Activated naive CD8-positive, alpha-beta T cell treated with anti-CD3 and anti-CD28 coated beads, Interleukin-2, amount 50 U/mL, for 24 hours (primary cell): ENCODE measurements at places on chromosomes 12 and 14.

- no peaks in the 10 kb centered on the region for H3K4me1 ChIP-seq
- no peaks in the 10 kb centered on the region for H3K27me3 ChIP-seq
- no peak overlapping the region for H3K4me3 ChIP-seq
- H3K27ac ChIP-seq, result no peak overlapping the region
- no peak for DNase-seq
These were observed 73.4 kb downstream of the CAPZA3 start for GRCh38 chr12:18811273-18811672.

DNA sequence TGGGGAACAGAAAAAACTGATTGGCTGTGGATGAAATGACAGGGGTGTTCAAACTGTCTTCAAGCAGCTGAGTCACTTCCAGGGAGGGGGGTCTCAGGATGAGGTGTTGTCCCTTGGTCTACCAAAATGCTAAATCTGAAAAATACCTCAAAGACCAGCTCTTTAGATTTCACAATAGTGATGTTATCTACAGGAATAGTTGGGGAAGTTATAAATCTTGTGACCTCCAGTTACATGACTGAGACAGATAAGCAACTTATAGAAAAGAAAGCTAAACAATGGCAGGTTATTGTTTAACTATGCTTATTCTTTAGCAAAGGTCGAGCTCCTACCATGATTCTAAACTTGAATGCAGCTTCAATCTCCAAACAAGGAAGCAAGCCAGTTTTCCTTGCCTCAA is 125.4 kb downstream of the SYT10 start:
- DNase-seq, result no peak
- H3K27me3 ChIP-seq, result no peaks in the 10 kb centered on the region
- no peaks in the 10 kb centered on the region for H3K36me3 ChIP-seq

GRCh38 chr14:50883827-50884197 is 12.0 kb downstream of the ABHD12B start:
- H3K27me3 ChIP-seq, result peaks cover 43% of the 10 kb centered on the region
- H3K4me3 ChIP-seq, result no peak overlapping the region
- DNase-seq, result no peak

GRCh38 chr12:27285403-27285802 is 41.3 kb downstream of the STK38L start:
- peaks cover 11% of the 10 kb centered on the region for H3K4me1 ChIP-seq
- H3K4me3 ChIP-seq, result no peak overlapping the region
- H3K27me3 ChIP-seq, result no peaks in the 10 kb centered on the region
- no peak overlapping the region for H3K27ac ChIP-seq
- no peaks in the 10 kb centered on the region for H3K36me3 ChIP-seq

DNA sequence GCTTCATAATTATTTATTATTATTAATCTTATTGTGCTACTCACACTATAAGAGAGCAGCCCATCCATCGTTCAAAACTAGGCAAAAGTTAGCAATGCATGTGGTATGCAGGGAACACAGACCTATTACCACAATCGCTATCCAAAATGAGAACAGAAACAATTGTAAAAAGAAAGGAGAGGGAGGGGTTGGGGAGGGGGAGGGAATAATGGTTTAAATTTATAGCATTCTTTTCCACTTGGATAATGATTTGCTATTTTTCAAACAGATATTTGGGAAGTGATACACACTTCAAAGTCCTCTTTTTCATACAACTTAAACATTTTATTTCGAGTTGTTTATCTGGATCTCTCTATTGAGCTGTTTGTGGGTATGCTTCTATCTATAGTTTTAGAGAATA is 248.6 kb upstream of the SOX5 start:
- no peaks in the 10 kb centered on the region for H3K36me3 ChIP-seq
- H3K27ac ChIP-seq, result no peak overlapping the region
- H3K27me3 ChIP-seq, result no peaks in the 10 kb centered on the region
- no peak for DNase-seq

GRCh38 chr12:42828836-42829235 is 239.3 kb upstream of the PRICKLE1 start:
- H3K27ac ChIP-seq, result no peak overlapping the region
- H3K4me3 ChIP-seq, result no peak overlapping the region
- no peaks in the 10 kb centered on the region for H3K36me3 ChIP-seq
- H3K4me1 ChIP-seq, result no peaks in the 10 kb centered on the region
- H3K27me3 ChIP-seq, result no peaks in the 10 kb centered on the region

DNA sequence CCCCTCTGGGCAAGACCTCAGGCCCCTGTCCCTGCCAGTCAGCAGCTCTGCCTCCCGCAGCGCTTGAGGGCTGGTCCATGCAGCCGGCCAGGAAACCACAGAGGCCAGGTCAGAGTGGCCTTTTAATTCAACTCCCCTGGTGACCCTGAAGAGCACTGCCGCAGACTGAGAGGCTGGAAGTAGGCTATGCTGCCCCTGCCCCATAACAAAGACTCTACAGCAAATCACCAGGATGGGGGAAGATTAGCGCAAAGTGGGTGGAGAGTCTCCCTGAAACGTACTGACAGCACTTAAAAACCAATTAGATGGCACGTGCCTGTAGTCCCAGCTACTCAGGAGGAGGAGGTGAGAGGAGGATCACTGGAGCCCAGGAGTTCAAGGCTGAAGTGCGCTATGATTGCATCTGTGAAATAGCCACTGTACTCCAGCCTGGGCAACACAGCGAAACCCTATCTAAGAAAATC is 70.5 kb downstream of the ITPK1 start:
- DNase-seq, result no peak
- H3K4me1 ChIP-seq, result peaks cover 80% of the 10 kb centered on the region
- H3K4me3 ChIP-seq, result no peak overlapping the region
- H3K36me3 ChIP-seq, result peaks cover 3% of the 10 kb centered on the region

- DNase-seq, result no peak
- H3K27ac ChIP-seq, result no peak overlapping the region
- H3K36me3 ChIP-seq, result no peaks in the 10 kb centered on the region
- H3K27me3 ChIP-seq, result no peaks in the 10 kb centered on the region
- H3K4me1 ChIP-seq, result no peaks in the 10 kb centered on the region
These were observed 34.3 kb downstream of the CCNK start for GRCh38 chr14:99515301-99516155.

DNA sequence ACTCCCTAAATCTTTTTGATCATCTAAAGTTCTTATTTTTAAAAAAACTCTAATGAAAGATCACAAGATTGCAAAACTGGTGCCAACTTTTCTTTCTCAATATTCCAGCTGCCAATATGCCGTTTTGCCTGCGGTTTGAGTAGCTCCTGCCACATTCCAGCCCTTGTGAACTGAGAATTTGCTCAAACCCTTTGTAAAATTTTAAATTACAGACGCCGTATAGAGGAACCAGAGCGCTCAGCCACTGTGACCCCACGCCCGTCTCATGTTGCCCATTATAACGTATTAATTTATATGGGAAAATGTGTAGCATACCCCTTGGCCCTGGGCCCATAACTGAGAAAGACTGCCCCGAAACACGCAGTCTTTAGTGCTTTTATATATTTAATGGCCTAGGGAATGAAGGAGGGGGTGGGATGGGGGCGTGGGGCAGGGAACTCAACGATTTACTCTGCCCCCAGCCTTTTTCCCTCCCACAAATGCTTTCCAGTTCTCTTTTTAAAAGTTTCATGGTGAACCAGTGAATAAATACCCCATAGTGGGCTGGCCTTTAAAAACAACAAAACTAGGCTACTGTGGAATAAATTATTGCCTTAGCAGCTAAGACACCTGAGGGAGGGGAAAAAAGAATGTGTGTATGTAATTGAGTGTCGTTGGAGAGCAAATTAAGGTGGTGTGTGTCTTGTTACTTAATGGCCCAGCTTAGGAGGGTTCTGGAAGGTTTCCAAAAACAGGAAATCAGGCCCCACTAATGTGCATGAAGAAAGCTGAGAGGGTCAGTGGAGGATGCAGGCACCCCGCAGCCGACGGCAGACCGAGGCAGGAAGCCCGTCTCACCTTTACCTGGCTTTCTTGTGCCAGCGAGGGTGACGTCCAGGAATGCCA is 45.7 kb upstream of the RFLNA start:
- DNase-seq, result no peak
- no peak overlapping the region for H3K4me3 ChIP-seq
- no peak overlapping the region for H3K27ac ChIP-seq

DNA sequence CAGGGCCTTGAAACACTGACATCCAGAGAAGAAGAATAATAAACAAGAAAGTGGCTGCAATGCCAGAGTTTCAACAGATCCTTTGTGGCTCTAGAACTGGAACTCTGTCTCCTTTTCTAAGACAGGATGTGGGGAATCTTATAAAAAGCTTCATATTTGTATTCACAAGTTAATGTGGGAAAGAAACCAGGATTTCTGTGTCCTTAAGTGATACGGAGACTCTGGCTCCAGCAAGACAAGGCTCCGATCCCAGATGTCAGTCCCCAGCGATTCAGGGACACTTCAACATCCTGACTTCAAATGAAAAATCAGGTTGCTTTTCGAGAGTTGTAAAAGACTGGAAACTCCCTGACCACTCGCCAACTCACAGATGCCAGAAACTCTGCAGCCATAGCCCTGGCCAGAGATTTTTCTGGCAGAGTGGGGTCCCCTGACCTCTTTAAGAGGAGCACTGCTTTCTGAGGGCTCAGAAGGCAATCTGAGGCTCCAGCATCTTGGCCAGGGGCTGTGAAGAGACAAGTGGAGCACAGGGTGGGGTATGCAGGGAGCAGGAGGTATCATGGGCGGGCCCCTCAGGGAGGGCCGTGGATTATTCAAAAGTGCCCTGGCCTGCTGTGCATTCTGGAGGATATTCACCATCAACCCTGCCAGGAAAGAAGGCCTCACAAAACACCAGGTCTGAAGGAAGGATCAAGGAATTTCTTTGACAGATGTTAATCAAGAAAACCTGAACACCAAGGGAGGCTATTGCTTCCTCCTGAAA is 53.3 kb downstream of the TMX1 start:
- DNase-seq, result no peak
- H3K27me3 ChIP-seq, result no peaks in the 10 kb centered on the region
- peaks cover 2% of the 10 kb centered on the region for H3K36me3 ChIP-seq
- H3K4me1 ChIP-seq, result peaks cover under 1% of the 10 kb centered on the region

- no peak overlapping the region for H3K27ac ChIP-seq
- DNase-seq, result no peak
- H3K27me3 ChIP-seq, result peaks cover 26% of the 10 kb centered on the region
- H3K4me3 ChIP-seq, result no peak overlapping the region
These were observed 147.5 kb downstream of the SLC38A6 start for GRCh38 chr14:61128382-61129167.

DNA sequence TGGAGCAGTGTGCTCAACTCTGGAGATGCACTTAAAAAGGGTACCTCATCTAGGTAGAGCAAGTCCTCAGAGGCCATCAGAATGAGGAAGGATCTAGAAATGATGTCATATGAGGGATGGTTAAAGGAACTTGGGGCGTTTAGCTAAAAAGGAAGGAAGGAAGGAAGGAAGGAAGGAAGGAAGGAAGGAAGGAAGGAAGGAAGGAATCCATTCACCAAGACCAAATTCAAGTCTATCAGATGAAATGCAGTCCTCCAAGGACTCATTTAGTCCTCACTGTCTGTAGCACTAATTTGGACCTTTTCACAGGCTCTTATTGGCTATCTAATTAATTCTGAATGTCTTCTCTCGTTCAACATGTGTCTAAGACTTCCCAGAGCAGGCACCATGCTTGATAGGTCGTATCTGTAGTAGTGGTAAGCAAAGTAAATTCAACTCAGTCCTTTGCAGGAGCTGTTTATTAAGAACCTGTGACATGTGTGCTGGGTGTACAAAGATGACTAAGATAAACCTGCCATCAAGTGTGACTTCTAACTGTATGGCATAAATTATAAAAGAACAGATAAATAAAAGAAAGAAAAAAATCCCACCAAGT is 63.5 kb downstream of the LLPH start:
- H3K27me3 ChIP-seq, result peaks cover 27% of the 10 kb centered on the region
- H3K27ac ChIP-seq, result no peak overlapping the region
- no peak overlapping the region for H3K4me3 ChIP-seq
- H3K36me3 ChIP-seq, result no peaks in the 10 kb centered on the region

- no peaks in the 10 kb centered on the region for H3K27me3 ChIP-seq
- H3K4me1 ChIP-seq, result peaks cover 49% of the 10 kb centered on the region
- H3K27ac ChIP-seq, result no peak overlapping the region
These were observed 94.7 kb downstream of the CHST11 start for GRCh38 chr12:104551313-104551931.

DNA sequence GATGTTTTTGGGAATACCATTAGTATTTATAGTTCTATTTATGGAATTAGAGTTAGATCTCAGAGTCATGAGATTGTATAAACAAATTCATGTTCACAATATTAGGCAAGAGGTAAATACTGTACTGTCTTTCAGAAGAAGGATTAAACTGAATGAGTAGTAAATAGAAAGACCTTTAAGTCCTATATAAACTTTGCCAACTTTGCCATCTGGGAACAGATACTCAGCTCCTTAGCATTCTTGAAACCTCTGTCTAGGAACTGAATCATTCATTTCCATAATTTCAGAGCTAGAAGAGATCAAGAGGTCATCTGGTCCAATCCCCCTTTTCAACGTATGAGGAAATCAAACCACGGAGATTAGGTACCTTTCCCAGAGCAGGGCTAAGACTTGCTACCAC is 141.1 kb downstream of the CAND1 start:
- H3K36me3 ChIP-seq, result no peaks in the 10 kb centered on the region
- H3K27me3 ChIP-seq, result no peaks in the 10 kb centered on the region
- DNase-seq, result no peak
- no peak overlapping the region for H3K27ac ChIP-seq

DNA sequence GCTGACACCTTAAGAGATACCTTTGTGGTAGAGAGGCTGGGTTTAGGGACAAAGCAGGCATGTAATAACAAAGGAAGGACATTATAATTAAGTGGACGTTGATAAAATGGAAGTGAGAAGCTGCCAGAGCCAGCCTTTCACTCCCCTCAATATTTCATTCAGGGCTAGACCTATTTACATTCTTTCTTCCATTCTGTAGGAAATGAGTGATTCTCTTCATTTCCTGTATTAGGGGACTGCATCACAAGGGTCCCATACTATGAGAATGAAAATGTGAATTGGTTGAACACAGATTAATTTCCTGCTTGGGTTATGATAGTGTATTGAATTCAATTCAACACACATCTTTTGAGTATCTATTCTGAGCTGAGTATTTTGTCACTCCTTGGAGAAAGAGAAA is 143.0 kb downstream of the OTOGL start:
- H3K4me3 ChIP-seq, result no peak overlapping the region
- H3K36me3 ChIP-seq, result peaks cover 2% of the 10 kb centered on the region
- H3K27me3 ChIP-seq, result no peaks in the 10 kb centered on the region
- H3K27ac ChIP-seq, result no peak overlapping the region
- H3K4me1 ChIP-seq, result no peaks in the 10 kb centered on the region

- H3K36me3 ChIP-seq, result no peaks in the 10 kb centered on the region
- H3K4me3 ChIP-seq, result no peak overlapping the region
- H3K27ac ChIP-seq, result no peak overlapping the region
- H3K27me3 ChIP-seq, result no peaks in the 10 kb centered on the region
- peak; percentile 21 for DNase-seq
- no peaks in the 10 kb centered on the region for H3K4me1 ChIP-seq
These were observed 11.4 kb downstream of the GPR19 start for GRCh38 chr12:12684375-12685106.
